ENCODE measurements at places on chromosomes 11 and 22.

GRCh38 chr22:23542933-23543332 lies 37.2 kb downstream of the IGLL1 start:
- DNase-seq, result no peak

DNA sequence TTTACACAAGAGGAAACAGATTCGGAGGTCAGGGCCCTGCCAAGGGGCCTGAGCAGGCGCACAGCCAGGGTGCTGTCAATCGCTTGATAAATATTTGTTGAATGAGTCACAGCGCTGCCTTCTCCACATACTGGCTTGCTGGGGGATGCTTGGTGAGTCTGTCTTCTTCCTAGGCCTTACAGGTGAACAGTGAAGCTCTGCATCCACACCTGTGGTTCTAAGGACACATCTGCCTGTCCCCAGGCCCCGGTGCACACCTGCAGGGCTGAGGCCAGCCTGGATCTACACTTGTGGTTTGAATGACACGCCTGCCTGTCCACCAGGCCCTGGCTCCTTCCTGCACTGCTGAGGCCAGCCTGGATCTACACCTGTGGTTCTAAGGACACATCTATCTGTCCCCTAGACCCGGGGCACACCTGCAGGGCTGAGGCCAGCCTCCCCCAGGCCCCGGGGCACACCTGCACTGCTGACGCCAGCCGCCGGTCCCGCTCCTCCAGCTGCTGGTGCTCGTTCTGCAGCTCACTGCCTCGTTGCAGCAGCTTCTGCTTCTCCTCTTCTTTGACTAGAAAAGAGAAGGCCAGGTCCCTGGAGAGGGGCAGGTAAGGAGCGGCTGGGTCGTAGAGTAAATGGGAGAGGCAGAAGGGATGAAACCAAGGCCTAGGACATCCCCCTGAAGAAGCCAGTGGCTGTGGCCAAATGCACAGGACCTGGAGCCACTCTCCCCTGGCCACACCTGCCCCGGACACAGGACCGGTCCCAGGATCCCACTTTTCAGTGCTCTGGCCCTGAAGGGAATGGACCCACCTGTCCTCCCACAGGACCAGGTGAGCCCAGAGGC lies 124.6 kb downstream of the PHF21B start:
- DNase-seq, result no peak

- no peak for DNase-seq
Observed at GRCh38 chr22:46993633-46994032, 231.2 kb downstream of the TBC1D22A start.

DNA sequence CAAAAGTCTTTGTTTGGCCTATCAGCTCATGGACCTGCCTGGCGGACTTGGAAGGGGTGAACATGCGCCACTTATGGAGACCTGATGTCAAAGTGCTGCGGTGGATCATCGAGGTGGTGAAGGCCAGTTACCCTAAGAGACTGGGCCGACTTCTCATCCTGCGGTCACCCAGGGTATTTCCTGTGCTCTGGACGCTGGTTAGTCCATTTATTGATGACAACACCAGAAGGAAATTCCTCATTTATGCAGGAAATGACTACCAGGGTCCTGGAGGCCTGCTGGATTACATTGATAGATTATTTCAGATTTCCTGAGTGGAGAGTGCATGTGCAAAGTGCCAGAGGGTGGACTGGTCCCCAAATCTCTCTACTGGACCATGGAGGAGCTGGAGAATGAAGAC lies 17.9 kb downstream of the ALKBH3 start:
- no peak for DNase-seq

- DNase-seq, result no peak
Observed at GRCh38 chr11:74272276-74272675, 39.2 kb downstream of the P4HA3 start.

DNA sequence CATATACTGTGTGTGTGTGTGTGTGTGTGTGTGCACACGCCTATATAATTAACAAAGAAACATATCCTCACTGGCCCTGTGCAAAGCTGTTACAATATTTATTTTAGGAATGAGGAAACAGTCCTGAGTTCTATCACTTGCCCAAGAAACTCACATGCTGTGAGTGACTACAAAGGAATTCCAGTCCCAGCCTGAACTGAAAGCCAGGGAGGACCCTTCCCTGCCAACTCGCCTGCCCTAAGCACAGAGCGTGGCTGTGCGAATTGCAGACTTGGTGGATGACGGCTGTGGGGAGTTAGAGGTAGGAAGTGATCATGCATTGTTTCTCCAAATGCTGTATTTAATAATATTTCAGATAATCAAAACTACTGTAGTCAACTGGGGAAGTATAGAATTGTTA lies 26.4 kb upstream of the CD5 start:
- DNase-seq, result no peak

DNA sequence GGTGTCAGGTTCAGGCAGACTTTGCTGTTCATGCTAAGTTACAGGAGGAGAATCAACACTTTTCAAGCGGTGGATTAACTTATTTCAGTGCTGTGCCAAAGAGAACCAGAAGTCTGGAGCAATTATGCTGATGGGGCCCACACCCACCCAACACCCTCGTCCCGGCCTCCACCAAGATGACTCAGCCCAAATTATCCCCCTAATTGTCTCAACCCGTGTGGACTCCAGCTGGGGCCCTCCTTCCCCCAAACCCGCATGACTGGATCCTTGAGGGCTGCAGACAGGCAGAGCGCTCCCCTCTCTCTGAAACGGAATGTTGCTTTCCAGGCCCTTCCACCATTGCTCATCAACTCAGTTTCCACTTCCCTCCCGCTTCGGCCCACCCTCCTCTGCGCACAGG lies 34.6 kb upstream of the MN1 start:
- DNase-seq, result no peak

DNA sequence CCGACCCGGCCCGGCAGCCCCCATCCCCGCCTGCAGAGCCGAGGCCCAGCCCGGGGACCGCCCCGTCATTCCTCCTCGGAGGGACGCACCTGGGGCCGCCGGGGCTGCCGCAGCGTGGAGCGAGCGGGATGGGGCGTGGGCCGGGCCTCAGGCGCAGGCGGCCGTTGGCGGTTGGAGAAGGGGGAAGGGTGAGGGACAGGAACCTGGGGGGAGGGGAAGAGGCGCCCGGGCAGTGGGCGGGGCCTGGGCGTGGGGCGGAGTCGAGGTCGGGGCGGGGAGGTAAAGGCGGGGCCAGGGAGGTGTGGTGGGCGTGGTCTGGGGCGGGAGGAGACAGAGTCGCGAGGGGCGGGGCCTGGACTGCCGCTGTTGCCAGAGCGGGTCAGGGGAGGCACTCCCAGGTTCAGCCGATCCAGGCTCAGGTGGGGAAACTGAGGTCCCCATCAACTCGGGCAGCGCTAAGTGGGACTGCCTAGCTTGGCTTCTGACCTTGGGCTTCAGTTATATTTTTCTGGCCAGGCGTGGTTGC lies at the start of gene TESMIN:
Gene TESMIN (minus strand): TSS at position 190 of the 526 bp plus-strand sequence. CDS start 860 bp downstream, outside the sequence.
- DNase-seq, result peak; percentile 79

Measured in stimulated activated CD8-positive, alpha-beta memory T cell treated with anti-CD3 and anti-CD28 coated beads, Interleukin-15, amount 100 ng/mL, for 48 hours (primary cell).